ENCODE measurements at places on chromosomes 2 and 18.

- no peak for DNase-seq
These were observed 5.3 kb upstream of the RPL37A start for GRCh38 chr2:216493334-216493685.

DNA sequence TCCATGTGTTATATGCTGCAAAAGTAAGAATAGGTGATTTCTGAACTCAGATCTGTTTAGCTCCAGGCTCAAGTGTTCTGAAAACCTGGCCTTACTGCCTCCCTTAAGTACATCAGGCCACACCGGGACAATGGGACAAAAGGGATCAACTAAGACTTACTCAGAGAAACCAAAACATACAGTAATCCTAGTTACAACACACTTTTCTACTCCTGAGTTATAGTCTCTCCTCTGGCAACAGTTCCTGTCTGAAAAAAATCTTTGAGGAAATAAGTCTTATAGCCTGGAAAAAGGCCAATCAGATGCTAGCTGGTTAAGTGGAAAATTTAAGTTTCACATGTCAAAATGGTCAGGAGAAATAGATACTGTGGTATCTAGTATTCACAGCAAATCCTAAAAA is 5.6 kb downstream of the METTL5 start:
- DNase-seq, result no peak

DNA sequence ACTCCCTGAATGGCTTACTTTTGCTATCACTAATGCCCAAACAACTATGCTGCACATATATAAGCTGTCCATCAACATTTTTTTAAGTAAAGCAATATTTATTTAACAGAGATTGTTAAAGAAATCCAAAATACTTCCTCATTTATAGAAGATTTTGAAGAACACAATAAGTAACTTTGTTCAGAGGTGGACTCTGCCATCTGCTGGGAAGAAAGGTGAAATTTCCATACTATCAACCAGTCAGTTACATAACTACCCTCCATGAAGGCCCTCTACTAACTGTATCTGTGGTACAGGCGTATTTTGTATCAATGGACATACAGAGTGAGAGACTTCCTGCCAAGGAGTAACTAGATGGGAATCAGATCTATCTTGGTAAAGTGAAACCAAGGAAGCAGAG is 106.0 kb downstream of the DTNB start:
- DNase-seq, result no peak

DNA sequence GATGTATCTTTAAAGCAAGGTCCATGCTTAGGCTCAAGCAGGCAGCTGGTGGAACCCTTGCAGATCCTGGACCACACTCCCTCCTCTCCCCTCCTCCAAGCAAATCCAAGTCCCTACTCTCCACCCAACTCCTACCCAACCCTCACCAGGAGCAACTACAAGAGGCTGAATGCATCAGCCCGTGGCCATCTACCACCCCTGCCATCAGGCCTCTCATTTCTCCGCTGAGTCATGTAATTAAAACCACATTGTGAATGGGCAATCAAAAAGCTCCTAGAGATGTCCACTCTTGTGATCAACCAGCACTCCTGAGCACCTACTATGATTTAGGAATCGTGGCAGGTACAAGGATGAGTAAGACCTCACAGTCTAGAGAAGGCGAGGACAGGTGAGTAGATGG is 142.2 kb upstream of the CAPN13 start:
- no peak for DNase-seq

DNA sequence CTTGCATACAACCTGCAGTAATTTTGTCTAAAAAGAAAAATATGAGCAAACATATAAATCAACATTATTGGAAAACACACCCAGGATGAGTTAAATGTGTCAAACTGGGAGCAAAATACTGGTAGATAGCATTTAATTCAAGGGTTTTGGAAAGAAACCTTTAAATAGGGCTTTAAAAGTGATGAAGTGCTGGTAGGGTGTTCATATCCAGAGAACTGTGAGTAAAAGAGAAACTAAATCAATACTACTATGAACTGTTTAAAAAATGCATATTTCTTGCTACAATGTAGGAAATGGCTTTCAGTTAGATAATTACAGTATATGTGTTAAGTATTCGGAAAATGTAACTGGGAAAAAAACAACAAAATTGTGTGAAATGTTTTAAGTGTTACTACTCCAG is 117.8 kb downstream of the ATAD2B start:
- no peak for DNase-seq

DNA sequence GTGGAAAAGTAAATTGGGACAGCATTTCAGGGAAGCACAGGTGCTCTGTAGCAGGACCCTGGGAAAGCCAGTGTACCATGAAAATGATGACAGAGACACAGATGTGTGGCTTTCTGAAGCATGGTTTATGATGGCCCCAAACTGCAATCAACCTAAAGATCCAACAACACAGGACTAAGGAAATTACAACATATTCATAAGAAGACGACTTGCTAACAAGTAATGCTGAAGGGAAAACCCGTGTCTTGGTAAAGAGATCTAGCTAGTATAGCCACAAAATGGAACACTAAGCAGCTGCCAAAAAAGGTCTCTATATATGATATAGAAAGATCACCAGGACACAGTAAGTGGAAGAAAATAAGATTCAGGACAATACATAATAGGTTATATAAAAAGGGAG is 53.2 kb downstream of the UXS1 start:
- DNase-seq, result no peak

DNA sequence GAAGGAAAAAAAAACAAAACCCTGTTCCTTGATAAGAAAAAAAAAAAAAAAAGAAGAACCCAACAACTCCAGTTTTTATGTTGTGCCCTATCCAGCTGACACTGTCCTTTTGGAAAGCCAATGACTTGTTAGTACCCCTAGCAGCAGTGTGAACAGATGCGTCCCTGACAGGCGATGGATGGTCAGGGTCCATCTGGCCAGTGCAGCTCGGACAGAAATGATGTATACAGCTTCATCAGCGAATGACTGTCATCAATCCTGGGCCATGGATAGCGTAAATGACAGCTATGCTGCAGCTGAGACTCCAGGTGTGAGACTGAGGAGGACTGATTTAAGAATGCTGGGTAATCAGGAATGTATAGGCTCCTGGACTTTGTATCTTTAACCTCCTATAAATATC is 318.8 kb upstream of the FIGN start:
- DNase-seq, result no peak

All from activated CD8-positive, alpha-beta memory T cell treated with anti-CD3 and anti-CD28 coated beads for 24 hours (primary cell).